ENCODE measurements at places on chromosomes 13 and 19.

DNA sequence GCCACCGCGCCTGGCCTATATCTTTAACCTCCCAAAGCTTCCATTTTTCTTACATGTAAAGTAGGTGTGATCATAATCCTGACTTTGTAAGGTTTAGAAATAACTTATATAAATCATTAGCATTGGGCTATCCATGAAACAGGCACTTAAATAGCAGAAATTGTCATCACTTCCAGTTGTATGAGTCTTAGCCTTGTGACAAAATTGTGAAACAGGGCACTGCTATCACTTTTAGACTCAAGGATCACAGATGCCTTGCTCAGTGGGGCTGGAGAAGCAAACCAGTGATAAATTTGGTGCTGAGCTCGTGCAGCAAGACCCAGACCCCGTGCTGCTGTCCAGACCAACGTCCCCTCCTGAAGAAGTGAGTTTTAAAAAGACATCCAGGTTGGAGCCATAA is 209.7 kb downstream of the KATNAL1 start:
- no peaks in the 10 kb centered on the region for H3K4me1 ChIP-seq
- H3K36me3 ChIP-seq: no peaks in the 10 kb centered on the region
- no peak overlapping the region for H3K27ac ChIP-seq
- no peak overlapping the region for H3K4me3 ChIP-seq
- no peaks in the 10 kb centered on the region for H3K27me3 ChIP-seq

GRCh38 chr19:16668176-16668575 is 7.2 kb downstream of the TMEM38A start:
- no peaks in the 10 kb centered on the region for H3K36me3 ChIP-seq
- no peaks in the 10 kb centered on the region for H3K4me1 ChIP-seq
- H3K27me3 ChIP-seq: no peaks in the 10 kb centered on the region
- H3K4me3 ChIP-seq: no peak overlapping the region
- H3K27ac ChIP-seq: no peak overlapping the region

DNA sequence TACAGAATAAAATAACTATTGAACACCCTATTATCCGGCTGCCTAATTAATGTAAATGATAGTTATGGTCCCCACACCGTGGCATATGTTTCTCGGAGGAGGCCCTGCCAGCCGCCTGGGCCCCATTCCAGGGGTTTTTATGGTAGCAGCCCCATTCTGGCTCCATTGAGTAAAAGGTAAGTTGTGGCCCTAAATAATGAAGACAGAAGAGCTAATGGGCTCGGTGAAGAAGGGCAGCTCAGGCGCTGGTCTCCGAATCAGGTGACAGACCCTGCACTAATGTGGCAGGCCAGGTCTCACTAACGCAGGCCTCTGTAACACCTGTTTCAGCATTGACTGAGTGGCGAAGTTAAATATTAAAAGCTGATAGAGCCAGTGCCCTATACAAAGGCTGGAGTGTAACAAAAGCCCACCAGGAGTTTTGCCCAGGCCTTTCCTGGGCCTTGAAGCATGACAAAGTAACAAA is 19.1 kb downstream of the POP4 start:
- peak overlapping the region; percentile 57 for H3K27ac ChIP-seq
- H3K4me1 ChIP-seq: peaks cover 12% of the 10 kb centered on the region
- peak; percentile 61 for DNase-seq
- no peaks in the 10 kb centered on the region for H3K36me3 ChIP-seq

DNA sequence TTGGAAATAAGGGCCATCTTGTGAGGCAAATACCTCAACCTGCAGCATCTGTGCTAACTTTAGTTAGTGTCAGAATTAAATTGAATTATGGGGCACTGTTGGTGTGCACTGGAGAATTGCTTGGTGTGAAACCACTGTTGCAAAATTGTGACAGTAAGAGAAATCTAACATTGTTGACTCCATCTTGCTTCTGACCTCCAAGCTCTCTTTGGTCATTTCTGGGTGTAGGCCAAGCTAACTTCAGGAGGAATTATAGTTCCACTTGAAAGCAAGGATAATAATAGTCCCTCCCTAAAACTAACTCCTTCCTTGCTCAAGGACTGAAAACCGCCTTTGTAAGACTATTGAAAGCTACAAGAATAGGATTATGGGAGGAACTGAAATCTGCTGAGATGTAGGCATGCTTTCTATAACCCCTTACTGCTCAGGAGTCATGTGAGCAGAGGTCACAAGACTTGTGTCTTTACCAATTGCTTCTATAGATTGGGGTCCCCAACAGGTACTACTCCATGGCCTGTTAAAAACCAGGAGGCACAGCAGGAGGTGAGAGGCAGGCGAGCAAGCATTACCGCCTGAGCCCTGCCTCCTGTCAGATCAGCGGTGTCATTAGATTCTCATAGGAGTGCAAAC is 24.9 kb upstream of the GAS6 start:
- no peaks in the 10 kb centered on the region for H3K27me3 ChIP-seq
- H3K27ac ChIP-seq: no peak overlapping the region
- H3K4me1 ChIP-seq: no peaks in the 10 kb centered on the region
- H3K4me3 ChIP-seq: no peak overlapping the region
- no peak for DNase-seq

DNA sequence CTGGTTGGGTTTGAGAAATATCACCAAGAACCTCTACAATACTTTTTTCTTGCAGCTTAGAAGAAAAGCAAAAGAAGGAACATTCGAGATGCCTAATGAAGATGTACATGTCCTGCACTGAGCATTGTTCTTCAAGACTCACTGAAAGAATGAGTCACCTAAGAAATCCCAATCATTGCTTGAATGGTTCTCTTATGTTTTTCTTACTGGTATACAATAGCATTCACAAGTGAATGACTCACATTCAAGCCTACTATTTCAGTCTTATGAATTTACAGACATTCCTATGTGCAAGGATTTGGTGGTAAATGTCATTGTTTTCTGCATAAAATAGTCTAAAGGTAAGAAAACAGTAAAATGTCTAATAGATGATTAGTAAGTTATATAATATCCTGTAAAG is 594.6 kb downstream of the PCDH9 start:
- no peak overlapping the region for H3K4me3 ChIP-seq
- DNase-seq: no peak
- H3K4me1 ChIP-seq: no peaks in the 10 kb centered on the region
- H3K36me3 ChIP-seq: no peaks in the 10 kb centered on the region
- no peaks in the 10 kb centered on the region for H3K27me3 ChIP-seq

DNA sequence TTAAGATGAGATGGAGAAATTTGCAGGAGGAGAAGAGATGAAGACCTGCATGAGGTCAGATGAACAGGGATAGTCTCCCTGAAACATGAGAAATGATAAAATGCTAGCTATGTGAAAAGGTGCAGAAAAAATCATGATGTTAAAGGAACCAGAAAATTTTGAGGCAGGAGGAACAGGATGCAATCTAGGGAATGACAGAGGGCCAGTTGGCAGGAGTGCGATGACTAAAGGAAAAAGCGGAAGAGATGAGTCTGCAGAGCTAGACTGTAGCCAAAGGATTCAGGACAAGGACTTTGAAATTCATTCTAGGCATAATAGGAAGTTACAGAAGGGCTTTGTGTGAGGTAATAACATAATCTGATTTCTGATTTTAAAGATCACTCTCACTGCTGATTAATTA is 77.9 kb downstream of the TRPC4 start:
- H3K27ac ChIP-seq: no peak overlapping the region
- peaks cover 4% of the 10 kb centered on the region for H3K4me1 ChIP-seq
- no peaks in the 10 kb centered on the region for H3K27me3 ChIP-seq
- DNase-seq: no peak
- H3K4me3 ChIP-seq: no peak overlapping the region

GRCh38 chr19:43768273-43769050 is 12.3 kb downstream of the KCNN4 start:
- no peaks in the 10 kb centered on the region for H3K36me3 ChIP-seq
- no peak overlapping the region for H3K27ac ChIP-seq
- no peaks in the 10 kb centered on the region for H3K27me3 ChIP-seq
- H3K4me3 ChIP-seq: no peak overlapping the region
- no peak for DNase-seq

- H3K4me1 ChIP-seq: no peaks in the 10 kb centered on the region
- no peak overlapping the region for H3K4me3 ChIP-seq
- no peaks in the 10 kb centered on the region for H3K36me3 ChIP-seq
- DNase-seq: no peak
Measured at GRCh38 chr13:95327190-95327589, 25.9 kb upstream of the ABCC4 start.

GRCh38 chr13:72255908-72256307 is 388.9 kb upstream of the DACH1 start:
- H3K4me1 ChIP-seq: no peaks in the 10 kb centered on the region
- no peak overlapping the region for H3K4me3 ChIP-seq
- no peaks in the 10 kb centered on the region for H3K36me3 ChIP-seq
- no peak overlapping the region for H3K27ac ChIP-seq
- H3K27me3 ChIP-seq: no peaks in the 10 kb centered on the region

- H3K27ac ChIP-seq: peak overlapping the region; percentile 98
- peaks cover 17% of the 10 kb centered on the region for H3K4me1 ChIP-seq
- H3K36me3 ChIP-seq: no peaks in the 10 kb centered on the region
- H3K4me3 ChIP-seq: no peak overlapping the region
Measured at GRCh38 chr19:9819596-9819909, 674 bp upstream of the FBXL12 start.

GRCh38 chr13:44170731-44171130 is 202.9 kb upstream of the SERP2 start:
- no peak overlapping the region for H3K27ac ChIP-seq
- no peaks in the 10 kb centered on the region for H3K36me3 ChIP-seq
- no peaks in the 10 kb centered on the region for H3K4me1 ChIP-seq
- no peaks in the 10 kb centered on the region for H3K27me3 ChIP-seq
- no peak overlapping the region for H3K4me3 ChIP-seq

DNA sequence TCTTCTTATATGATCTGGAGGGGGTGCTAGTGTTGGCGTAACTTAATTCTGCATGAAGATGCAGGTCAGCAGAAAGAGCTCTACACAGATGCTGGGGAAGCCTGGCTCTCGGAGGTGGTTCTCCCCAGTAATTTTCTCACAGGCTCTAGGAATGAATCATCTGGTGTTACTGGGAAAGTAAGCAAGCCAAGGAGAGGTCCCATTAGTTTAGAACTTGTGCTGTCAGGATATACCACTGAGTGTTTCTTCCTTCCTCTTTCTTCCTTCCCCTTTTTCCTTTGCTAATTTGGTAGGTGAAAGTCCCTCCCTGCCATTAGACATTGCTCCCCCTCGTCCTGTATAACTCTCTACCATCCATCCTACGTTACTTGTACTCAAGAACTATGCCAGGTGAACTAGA is 68.3 kb downstream of the ATP8A2 start:
- H3K4me3 ChIP-seq: no peak overlapping the region
- no peak for DNase-seq
- H3K27me3 ChIP-seq: no peaks in the 10 kb centered on the region
- H3K4me1 ChIP-seq: no peaks in the 10 kb centered on the region
- no peak overlapping the region for H3K27ac ChIP-seq

DNA sequence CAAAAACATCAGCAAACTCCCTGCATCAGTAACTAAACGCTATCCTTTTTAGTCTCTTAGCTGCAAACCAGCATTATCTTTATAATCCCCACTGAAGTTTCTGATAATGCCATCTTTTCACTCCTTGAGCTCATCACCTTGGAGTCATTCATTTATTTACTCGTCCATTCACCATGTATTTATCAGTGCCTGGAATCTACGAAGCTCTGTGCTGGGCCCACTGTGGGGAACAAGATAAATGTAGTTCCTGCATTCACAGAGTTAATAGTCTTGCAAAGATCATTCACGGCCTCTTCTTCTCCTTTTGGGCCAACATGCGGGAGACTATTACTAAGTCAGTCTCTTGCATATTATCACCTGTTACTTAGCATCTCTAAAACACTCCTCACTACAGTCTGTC is 89.4 kb downstream of the HS6ST3 start:
- H3K4me1 ChIP-seq: no peaks in the 10 kb centered on the region
- H3K36me3 ChIP-seq: no peaks in the 10 kb centered on the region
- no peak overlapping the region for H3K27ac ChIP-seq
- DNase-seq: no peak

- no peaks in the 10 kb centered on the region for H3K4me1 ChIP-seq
- no peaks in the 10 kb centered on the region for H3K27me3 ChIP-seq
- peaks cover 9% of the 10 kb centered on the region for H3K36me3 ChIP-seq
- no peak overlapping the region for H3K27ac ChIP-seq
Measured at GRCh38 chr19:42201489-42202289, 15.8 kb downstream of the DEDD2 start.

GRCh38 chr19:42325308-42325895 is at the start of gene MEGF8:
TSS of gene MEGF8 (plus strand) at chr19:42325635. CDS start at chr19:42326244, 609 bp downstream.
- DNase-seq: peak; percentile 99
- no peaks in the 10 kb centered on the region for H3K36me3 ChIP-seq

- H3K36me3 ChIP-seq: no peaks in the 10 kb centered on the region
- peaks cover 22% of the 10 kb centered on the region for H3K4me1 ChIP-seq
- peak overlapping the region; percentile 67 for H3K4me3 ChIP-seq
- H3K27ac ChIP-seq: peak overlapping the region; percentile 81
Measured at GRCh38 chr19:39031368-39032062, 834 bp downstream of the FBXO27 start.

- no peaks in the 10 kb centered on the region for H3K4me1 ChIP-seq
- H3K27ac ChIP-seq: no peak overlapping the region
- no peak for DNase-seq
Measured at GRCh38 chr13:73419186-73419585, 360.4 kb downstream of the KLF5 start.

GRCh38 chr13:26628706-26629105 is 71.2 kb downstream of the WASF3 start:
- no peak overlapping the region for H3K4me3 ChIP-seq
- H3K27ac ChIP-seq: no peak overlapping the region
- H3K27me3 ChIP-seq: no peaks in the 10 kb centered on the region
- no peaks in the 10 kb centered on the region for H3K36me3 ChIP-seq
- no peak for DNase-seq
- H3K4me1 ChIP-seq: no peaks in the 10 kb centered on the region
